ENCODE measurements at places on chromosomes 5 and 9.

- DNase-seq, result no peak
Observed at GRCh38 chr9:38344566-38345324, 47.8 kb upstream of the ALDH1B1 start.

- no peak for DNase-seq
Observed at GRCh38 chr9:86413971-86414880, 60.0 kb upstream of the TUT7 start.

- no peak for DNase-seq
Observed at GRCh38 chr9:124857533-124858162, 4.1 kb downstream of the RPL35 start.

DNA sequence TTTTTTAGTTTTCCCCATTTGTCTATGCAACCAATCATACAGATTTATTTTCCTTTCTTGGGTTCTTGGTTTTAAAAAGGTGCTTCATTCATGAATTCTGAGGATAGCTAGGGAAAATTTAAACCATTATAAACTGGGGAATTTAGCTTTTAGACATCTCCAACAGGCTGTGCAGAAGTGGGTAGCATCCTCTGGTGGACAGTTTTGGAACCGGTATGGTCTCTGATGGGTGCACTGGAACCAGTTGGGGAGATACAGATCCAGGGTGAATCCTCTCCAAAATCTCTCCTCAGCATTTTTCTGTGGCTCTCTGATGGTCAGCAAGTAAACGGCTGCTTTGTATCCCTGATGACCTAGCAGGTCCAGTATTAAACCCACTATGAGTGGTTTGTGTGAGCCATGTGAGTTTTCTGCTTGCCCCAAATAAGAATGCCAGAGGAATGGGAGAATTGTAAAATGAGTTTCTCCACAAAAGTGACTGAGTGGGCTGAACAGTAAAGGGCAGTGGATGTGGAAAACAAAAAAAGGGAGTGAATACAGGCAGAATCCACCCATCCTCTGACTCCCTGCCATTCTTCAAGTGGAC, 9.1 kb upstream of the DNAJC25 start:
- DNase-seq, result peak; percentile 21

DNA sequence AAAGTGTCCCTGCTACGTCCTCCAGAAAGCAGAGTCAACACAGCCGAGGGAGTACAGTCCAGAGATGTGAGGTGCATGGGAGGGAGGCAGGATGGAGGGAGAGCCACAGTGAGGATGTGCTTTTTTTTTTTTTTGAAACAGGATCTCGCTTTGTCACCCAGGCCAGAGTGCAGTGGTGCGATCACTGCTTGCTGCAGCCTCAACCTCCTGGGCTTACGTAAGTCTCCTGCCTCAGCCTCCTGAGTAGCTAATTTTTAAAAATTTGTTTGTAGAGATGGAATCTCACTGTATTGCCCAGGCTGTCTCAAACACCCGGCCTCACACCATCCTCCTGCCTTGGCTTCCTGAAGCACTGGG, 33.2 kb upstream of the ALDH1B1 start:
- DNase-seq, result no peak

- peak; percentile 32 for DNase-seq
Observed at GRCh38 chr9:89593727-89594427, 10.9 kb upstream of the GADD45G start.

- no peak for DNase-seq
Observed at GRCh38 chr5:173534664-173535063, 81.8 kb downstream of the BOD1 start.

- no peak for DNase-seq
Observed at GRCh38 chr5:153211076-153211475, 279.4 kb upstream of the GRIA1 start.

GRCh38 chr5:38134810-38135209, 123.5 kb upstream of the EGFLAM start:
- no peak for DNase-seq

DNA sequence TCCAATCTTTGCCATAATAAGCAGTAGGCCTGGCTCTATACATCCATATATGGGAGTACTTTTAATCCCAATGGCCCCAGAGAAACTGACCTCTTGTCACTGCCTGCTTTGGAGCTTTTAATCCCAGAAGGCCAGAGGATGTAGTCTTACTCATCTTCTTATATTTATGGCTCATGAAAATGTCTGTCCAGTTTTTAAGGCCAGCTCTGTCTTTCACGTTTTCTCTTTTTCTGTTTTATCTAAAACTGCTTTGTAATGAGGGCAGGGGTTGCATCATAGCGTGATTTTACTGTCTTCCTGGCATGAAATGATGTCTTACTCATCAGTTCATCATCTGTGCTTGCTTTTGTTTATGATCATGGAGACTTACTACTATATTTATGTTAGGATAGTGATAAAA, 1094.9 kb downstream of the MAT2B start:
- no peak for DNase-seq

GRCh38 chr9:124754289-124754688, 16.8 kb downstream of the NR6A1 start:
- no peak for DNase-seq

DNA sequence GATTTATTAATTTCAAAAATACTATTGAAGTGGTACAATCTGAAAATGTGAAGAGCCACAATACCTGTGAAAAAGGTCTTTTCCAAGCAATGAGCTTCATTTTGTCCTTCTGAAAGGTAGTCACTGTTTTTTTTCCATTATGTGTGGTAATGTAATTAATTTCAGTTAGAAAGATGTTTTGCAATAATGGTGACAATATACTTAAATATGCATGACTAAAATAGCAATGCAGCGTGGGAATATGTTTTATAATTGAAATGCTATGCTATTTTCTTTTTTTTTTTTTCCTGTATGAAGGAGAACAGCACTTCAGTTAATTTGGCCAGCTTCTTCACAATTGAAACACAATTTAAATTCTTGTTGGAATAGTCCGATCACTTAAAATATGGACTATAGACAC, 41.9 kb downstream of the NPR3 start:
- no peak for DNase-seq

GRCh38 chr9:88628811-88629210, 93.8 kb downstream of the NXNL2 start:
- DNase-seq, result no peak

- no peak for DNase-seq
Observed at GRCh38 chr5:109852371-109853155, 162.8 kb downstream of the MAN2A1 start.

GRCh38 chr9:1005043-1005667, 28.7 kb downstream of the DMRT3 start:
- no peak for DNase-seq

GRCh38 chr5:16178745-16179372, 732 bp downstream of the MARCHF11 start:
- DNase-seq, result peak; percentile 6

GRCh38 chr5:118553662-118554061, 434.7 kb downstream of the DTWD2 start:
- DNase-seq, result no peak

- no peak for DNase-seq
Observed at GRCh38 chr5:11780641-11781345, 123.5 kb downstream of the CTNND2 start.

GRCh38 chr9:131691969-131692611, 47.8 kb downstream of the RAPGEF1 start:
- DNase-seq, result no peak

All from activated T-cell treated with anti-CD3 and anti-CD28 coated beads for 1 hour (primary cell).